ENCODE measurements at places on chromosomes 7 and 10. TPM values are rescaled to one million over a fixed set of nuclear protein-coding genes. Genes with fewer than 3 reads are reported as not detected.

- no peaks in the 10 kb centered on the region for H3K4me1 ChIP-seq
- no peak overlapping the region for H3K27ac ChIP-seq
- DNase-seq = no peak
- H3K36me3 ChIP-seq = no peaks in the 10 kb centered on the region
- no peak overlapping the region for H3K4me3 ChIP-seq
Observed at GRCh38 chr7:55642266-55642665, 70.0 kb upstream of the VOPP1 start.

DNA sequence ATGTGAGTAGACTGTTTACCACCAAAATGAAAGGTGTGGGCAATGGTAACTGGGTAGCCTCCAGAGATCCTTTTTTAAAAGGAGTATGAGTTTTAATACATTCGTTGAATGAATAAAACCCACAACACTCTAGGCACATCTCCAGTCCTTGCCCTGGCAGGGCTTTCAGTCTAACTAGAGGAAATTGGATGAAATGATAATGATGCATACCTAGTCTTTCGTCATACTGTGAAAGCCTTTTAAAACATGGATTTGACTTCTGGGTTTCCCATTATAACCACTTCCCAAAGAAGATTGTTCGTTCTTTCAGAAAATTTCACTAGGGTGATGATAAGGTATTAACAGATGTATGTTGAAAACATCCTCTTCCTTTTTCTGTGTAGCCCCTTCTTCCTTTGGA is 110.8 kb downstream of the REEP3 start:
- H3K27ac ChIP-seq = no peak overlapping the region
- DNase-seq = no peak
- no peaks in the 10 kb centered on the region for H3K36me3 ChIP-seq
- H3K4me3 ChIP-seq = no peak overlapping the region
- H3K27me3 ChIP-seq = no peaks in the 10 kb centered on the region

Gene CLCN1
- not detected for total RNA-seq

Gene HABP2
- 3.6 TPM for total RNA-seq

DNA sequence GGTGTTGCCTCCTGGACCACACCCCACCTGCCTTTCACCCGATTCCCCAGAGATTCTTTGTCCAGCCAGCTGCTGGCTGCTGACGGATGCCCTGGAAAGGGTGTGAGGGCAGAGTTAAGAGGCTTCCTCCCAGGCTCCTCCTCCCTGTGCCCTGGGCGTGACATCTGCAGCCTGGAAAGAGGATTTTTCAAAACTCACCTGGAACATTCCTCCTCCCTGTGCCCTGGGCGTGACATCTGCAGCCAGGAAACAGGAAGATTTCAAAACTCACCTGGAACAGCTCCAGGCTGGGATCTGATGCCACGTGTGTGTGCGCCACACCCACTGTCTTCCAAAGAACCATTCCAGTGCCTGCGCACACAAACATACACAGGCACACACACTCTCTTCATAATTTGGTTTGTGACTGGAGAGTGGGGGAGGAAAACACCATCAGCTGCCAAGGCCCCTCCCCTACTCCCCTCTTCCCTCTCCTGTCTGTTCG is 5.2 kb downstream of the MARVELD1 start:
- H3K4me3 ChIP-seq = no peak overlapping the region
- peaks cover 41% of the 10 kb centered on the region for H3K4me1 ChIP-seq
- peaks cover 14% of the 10 kb centered on the region for H3K36me3 ChIP-seq
- peak; percentile 88 for DNase-seq
- peak overlapping the region; percentile 58 for H3K27ac ChIP-seq

DNA sequence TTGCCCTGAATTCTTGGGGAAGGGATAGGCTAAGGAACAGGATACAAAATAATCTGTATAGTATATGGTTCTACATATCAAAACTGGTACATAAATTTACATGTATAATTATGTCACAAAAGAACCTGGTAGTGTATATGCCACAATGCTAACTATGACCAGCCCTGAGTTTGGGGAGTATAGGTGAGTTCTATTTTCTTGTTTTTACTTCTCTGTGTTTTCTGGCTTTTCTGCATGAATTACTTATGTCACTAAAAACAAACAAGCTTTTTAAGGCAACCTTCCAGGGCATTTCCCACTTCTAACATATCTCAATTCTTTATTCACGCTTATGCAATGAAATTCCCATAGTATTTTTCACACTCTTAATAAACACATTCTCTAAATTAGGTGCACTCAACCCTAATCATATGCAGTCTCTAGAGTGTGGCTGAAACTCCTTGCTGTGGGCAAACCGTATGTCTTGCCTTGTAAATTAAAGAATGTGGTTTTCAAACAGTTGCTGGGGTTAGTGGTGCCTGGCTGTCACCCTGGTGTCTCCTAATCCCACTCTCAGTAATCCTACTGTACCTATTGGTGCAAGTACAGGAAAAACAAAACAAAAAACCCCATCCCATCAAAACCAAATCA is 14.0 kb upstream of the INSIG1 start:
- no peaks in the 10 kb centered on the region for H3K4me1 ChIP-seq
- no peak for DNase-seq
- H3K27ac ChIP-seq = no peak overlapping the region
- no peaks in the 10 kb centered on the region for H3K36me3 ChIP-seq

- no peak overlapping the region for H3K4me3 ChIP-seq
- H3K4me1 ChIP-seq = no peaks in the 10 kb centered on the region
- H3K27me3 ChIP-seq = no peaks in the 10 kb centered on the region
- DNase-seq = peak; percentile 51
- H3K36me3 ChIP-seq = no peaks in the 10 kb centered on the region
Observed at GRCh38 chr10:78920011-78920410, 148.8 kb upstream of the ZMIZ1 start.

Gene HYAL4
- total RNA-seq = not detected

GRCh38 chr7:82012453-82012852 is 242.6 kb upstream of the HGF start:
- no peak overlapping the region for H3K27ac ChIP-seq
- no peak for DNase-seq
- H3K27me3 ChIP-seq = no peaks in the 10 kb centered on the region
- no peak overlapping the region for H3K4me3 ChIP-seq

DNA sequence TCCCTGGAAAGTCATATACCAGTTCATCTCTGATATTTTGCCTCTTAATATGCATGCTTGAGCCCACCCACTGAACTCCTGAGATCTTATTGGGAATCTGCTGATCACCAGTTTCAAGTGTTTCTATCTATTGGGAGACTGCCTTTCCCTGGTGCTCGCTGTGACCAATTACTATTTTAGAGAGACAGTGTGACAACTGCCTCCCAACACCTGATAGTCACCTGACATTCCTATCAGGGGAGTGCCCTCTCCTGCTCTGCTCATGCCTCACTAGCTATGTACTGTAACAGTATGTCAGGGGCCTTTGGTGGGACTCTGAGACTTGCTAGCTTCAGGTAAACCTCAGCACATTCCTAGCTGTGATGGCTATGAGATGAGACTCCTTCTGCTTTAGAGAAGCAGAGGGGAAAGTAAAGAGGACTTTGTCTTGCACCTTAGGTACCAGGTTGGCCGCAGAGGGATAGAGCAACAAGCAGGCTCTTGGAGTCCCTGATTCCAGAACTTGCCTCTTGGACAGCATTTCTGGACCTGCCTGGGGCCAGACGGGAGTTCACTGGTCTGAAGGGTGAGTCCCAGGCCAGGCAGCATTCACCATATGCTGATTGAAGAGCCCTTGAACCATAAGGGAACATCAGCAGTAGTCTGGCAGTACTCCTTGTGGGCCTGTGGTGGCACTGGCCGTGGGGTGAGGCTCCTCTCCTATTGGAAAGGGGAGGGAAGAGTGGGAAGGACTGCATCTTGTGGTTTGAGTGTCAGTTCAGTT is 34.4 kb upstream of the ARHGAP12 start:
- H3K36me3 ChIP-seq = no peaks in the 10 kb centered on the region
- H3K4me1 ChIP-seq = peaks cover 20% of the 10 kb centered on the region
- no peak overlapping the region for H3K4me3 ChIP-seq
- no peaks in the 10 kb centered on the region for H3K27me3 ChIP-seq
- H3K27ac ChIP-seq = peak overlapping the region; percentile 21

- DNase-seq = no peak
- H3K36me3 ChIP-seq = no peaks in the 10 kb centered on the region
- no peak overlapping the region for H3K27ac ChIP-seq
Observed at GRCh38 chr7:26507108-26507987, 215.7 kb downstream of the SNX10 start.

DNA sequence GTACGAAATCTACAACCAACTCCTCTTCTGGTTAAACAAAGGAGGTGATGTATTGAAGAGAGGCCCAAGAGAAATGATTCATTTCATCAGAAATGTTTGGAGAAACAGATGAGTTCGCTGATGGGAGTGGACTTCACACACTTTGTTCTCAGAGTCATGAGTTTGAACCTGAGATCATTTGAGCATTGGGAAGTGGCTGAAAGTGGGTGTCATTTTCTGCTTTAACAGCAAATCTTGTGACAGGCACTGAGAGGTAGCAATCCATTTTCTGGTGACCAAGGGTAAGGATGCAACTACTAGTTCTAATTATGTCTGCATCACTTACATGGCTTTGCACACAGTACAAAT is 51.4 kb downstream of the RBM20 start:
- no peak overlapping the region for H3K4me3 ChIP-seq
- no peaks in the 10 kb centered on the region for H3K4me1 ChIP-seq
- H3K27ac ChIP-seq = no peak overlapping the region

DNA sequence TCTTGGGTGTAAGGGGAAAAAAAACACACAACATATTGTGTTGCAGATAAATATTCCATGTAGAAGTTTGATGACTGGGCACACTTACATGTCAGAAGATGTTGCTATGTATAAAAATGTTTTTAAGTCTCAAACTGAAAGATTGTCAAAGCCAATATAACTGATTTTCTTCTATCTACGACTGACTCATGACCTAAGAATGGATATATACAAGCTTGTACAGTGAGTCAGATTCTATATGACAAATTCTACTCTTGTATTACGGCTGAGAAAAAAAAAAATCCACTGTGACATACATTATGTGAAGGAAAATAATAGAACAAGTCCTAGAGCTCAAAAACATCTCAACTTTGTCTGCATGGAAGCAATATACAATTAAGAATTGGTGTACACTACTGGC is 343.0 kb upstream of the PCDH15 start:
- H3K4me3 ChIP-seq = no peak overlapping the region
- H3K4me1 ChIP-seq = no peaks in the 10 kb centered on the region
- DNase-seq = no peak
- no peak overlapping the region for H3K27ac ChIP-seq

DNA sequence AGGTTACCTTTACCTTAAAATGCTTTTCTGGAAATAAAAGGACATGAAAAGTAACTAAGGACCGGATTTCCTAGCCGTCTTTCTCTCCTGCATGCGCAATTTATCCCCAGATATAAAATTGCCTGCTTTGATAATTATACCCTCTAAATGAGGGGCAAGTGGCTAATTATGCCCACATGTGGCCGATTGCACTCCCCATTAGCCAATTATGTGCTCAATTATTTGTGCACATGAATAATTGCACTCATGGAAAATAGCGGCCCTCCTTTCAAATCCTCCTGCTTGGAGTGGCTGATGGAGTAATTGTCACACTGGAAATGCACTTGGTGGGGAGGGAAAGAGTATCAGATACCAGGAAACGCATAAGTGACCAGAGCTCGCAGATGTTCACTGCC is 66.4 kb upstream of the ATRNL1 start:
- no peak overlapping the region for H3K27ac ChIP-seq
- no peak for DNase-seq
- no peak overlapping the region for H3K4me3 ChIP-seq
- no peaks in the 10 kb centered on the region for H3K36me3 ChIP-seq

DNA sequence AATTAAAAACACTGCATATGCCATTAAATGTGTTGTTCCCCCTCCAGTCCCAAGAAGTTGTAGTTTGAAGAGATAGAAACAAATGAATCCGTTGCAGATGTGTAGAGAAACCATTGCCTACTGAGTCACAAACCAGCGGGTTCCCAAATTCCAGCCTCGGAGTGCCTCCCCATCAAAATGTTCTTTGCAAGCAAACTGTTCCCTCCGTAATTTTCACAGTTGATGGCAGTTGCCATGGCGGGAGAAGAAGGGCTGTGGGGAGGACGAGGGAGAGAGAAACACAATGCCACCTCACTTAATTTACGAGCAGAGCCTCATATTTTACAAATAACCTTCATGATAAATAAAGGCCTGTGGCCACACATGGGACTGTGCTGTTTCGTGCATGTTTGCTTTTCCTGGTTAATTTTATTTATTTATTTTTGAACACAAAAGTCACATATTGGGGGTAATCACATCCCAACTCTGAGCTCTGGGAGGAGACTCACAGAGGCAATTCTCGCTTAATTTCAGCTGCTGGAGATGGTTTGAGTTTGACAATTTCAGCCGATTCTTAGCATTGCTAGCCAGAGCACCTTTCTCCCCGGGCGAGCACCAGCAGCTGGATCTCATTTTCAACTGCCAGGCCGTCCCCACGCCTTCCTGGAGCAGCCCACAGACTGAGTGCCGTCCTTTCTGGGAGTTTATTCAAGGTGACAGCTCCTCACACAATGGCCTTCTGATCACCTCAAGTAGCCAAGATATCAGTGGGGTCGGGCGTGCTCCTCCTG is 1084.2 kb downstream of the KCNMA1 start:
- H3K36me3 ChIP-seq = no peaks in the 10 kb centered on the region
- no peak for DNase-seq
- H3K27me3 ChIP-seq = no peaks in the 10 kb centered on the region
- H3K27ac ChIP-seq = peak overlapping the region; percentile 43
- H3K4me3 ChIP-seq = no peak overlapping the region
- peaks cover 15% of the 10 kb centered on the region for H3K4me1 ChIP-seq

GRCh38 chr7:38312821-38313220 is 39.4 kb upstream of the TARP start:
- H3K4me1 ChIP-seq = peaks cover 3% of the 10 kb centered on the region
- H3K36me3 ChIP-seq = no peaks in the 10 kb centered on the region
- H3K27me3 ChIP-seq = no peaks in the 10 kb centered on the region
- H3K4me3 ChIP-seq = no peak overlapping the region
- no peak for DNase-seq
- H3K27ac ChIP-seq = no peak overlapping the region

Gene OPN4
- total RNA-seq = not detected

DNA sequence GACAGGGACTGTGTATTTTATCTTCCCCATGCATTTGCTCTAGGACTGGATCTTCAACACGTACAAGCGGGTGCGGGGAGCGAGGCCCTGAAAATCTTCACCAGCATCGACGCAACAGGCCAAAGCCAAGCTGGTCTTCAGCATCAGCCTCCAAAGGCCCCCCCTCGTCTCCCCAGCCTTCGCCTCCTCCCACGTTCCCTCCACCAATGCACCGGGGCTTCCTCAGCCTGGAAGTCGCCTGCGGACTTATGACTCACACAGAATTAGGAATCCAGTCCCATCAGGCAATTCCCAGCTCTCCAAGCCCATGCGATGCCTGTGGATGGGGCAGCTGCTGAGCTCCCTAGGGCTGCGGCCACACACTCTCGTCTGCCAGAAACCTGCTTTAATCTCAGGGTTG is 36.3 kb upstream of the RNF32 start:
- H3K27me3 ChIP-seq = peaks cover 5% of the 10 kb centered on the region
- no peak for DNase-seq
- H3K27ac ChIP-seq = no peak overlapping the region

Gene SORCS1
- 0.23 TPM for total RNA-seq

Gene ADAP1
- 30.7 TPM for total RNA-seq

Gene ABCC2
- total RNA-seq = 1.1 TPM

Gene CCDC172
- not detected for total RNA-seq

Gene GDF2
- total RNA-seq = not detected

GRCh38 chr7:146635205-146636032 is 518.8 kb downstream of the CNTNAP2 start:
- DNase-seq = no peak
- no peaks in the 10 kb centered on the region for H3K36me3 ChIP-seq
- no peak overlapping the region for H3K27ac ChIP-seq
- no peaks in the 10 kb centered on the region for H3K4me1 ChIP-seq

Gene RAB19
- total RNA-seq = 2.9 TPM

All from upper lobe of right lung (tissue), 1 donor.